Stimulated activated naive CD8-positive, alpha-beta T cell treated with anti-CD3 and anti-CD28 coated beads, Interleukin-15, Interleukin-2, amounts not matched to agents 100 U/mL and 50 U/mL, for 24 hours (primary cell): ENCODE measurements at places on chromosomes 7 and 10.

DNA sequence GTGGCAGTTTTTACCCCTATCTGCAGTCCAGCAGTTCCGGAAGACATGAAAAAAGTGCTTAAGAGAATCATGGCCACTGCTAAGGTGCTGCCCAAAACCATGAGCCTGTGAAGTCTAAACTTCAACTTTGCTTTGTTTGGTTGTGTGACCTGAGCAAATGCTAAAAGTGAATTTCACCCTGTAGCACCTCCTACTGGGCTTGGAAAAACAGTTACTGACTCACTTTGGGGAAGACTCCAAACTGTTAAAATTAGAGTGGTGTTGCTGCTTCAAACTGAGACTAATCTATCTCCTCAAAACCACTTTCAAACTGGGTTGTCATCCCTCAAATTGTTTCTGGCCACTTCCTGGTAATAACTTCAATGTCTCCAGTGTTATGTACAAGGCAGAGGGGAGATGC is 21.3 kb downstream of the MKX start:
- DNase-seq, result no peak

DNA sequence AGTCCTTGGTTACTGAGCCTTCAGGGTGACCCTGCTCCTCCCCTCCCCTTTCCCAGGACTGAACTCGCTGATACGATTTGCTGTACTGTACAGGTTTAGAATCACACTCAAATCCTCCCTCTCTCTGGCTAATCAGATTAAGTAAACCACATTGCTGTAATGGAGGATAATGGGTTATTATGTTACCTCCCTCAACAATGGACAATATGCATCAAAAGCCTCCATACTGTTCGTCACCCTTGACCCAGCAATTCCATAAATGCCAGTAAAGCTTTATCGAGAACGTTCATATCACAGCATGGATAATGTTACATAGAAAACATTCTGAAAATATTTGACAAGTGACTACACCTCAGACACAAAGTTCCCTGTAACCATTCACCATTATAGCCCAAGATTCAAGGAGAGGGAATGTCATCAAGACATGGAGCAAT is 61.7 kb downstream of the FAM107B start:
- DNase-seq, result no peak

DNA sequence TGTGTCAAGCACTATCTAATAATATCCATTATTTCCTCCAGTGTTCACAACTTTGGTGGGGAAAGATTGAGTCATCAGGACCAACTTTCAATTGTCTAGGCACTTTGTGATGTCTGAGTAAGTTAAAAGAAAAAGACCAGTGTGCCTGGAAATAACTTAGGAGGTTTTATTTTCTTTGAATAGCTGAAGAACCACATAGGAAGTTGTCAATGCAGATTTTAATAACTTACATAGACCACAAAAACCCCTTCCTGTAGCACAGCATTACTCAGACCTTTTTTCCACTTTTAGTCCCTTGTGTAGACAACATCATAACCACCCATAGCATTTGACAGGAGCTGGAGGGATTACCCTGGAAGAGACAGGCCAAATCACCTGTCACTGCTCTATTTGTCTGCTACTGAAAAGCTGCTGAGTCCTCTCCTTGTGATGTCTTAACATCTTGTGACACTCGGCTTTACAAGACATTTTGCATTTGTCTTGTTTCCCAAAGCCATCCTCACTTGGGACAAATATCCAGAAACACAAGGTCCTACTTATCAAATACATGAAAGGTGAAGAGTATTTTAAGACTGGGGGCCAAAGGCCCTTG is 241.5 kb upstream of the PTER start:
- no peak for DNase-seq

- DNase-seq, result no peak
Measured at GRCh38 chr10:66917104-66917503, 8.7 kb upstream of the LRRTM3 start.

- no peak for DNase-seq
Measured at GRCh38 chr10:48609899-48610584, 5.2 kb upstream of the ARHGAP22 start.

- DNase-seq, result no peak
Measured at GRCh38 chr10:71487726-71488125, 91.0 kb downstream of the CDH23 start.

DNA sequence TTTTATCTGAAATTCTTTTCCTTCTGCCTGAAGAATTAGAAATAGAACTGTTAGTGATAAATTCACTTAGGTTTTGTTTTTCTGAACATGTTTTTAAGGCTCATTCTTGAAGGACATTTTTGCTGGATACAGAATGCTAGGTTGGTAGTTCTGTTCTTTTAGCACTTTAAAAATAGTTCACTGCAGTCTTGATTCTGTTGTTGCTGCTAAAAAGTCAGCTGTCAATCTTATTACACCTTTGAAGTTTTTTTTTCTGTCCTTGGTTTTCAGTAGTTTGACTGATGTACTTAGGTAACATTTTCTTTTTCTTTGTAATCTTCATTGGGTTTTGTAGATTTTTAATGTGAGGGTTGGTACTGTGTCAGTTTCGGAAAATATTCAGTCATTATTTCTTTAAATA is 48.7 kb downstream of the C1GALT1 start:
- no peak for DNase-seq

- DNase-seq, result no peak
Measured at GRCh38 chr10:126094537-126094936, 198.2 kb downstream of the FANK1 start.

- no peak for DNase-seq
Measured at GRCh38 chr7:12322284-12322902, 81.3 kb downstream of the VWDE start.

GRCh38 chr7:21886396-21886795 is 59.3 kb downstream of the CDCA7L start:
- DNase-seq, result no peak

DNA sequence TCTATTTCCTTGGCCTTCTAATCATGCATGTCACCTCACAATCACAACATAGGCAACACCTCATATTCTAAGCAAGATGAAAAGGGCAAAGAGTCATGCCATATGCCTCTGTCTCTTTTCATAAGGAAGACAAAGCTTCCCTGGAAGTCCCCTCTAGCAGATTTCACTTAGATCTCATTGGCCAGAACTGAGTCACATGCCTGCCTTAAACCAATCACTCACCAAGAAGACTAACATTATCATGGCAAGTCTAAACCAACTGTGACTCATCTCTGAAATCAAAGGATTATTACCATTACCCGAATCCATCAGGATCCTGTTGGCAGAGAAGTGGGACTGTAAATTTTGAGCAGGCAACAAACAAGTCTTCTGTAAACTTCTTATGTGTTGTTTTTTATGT is 27.8 kb downstream of the CAV1 start:
- DNase-seq, result no peak

GRCh38 chr7:104679085-104679484 is 334.9 kb upstream of the KMT2E start:
- no peak for DNase-seq

DNA sequence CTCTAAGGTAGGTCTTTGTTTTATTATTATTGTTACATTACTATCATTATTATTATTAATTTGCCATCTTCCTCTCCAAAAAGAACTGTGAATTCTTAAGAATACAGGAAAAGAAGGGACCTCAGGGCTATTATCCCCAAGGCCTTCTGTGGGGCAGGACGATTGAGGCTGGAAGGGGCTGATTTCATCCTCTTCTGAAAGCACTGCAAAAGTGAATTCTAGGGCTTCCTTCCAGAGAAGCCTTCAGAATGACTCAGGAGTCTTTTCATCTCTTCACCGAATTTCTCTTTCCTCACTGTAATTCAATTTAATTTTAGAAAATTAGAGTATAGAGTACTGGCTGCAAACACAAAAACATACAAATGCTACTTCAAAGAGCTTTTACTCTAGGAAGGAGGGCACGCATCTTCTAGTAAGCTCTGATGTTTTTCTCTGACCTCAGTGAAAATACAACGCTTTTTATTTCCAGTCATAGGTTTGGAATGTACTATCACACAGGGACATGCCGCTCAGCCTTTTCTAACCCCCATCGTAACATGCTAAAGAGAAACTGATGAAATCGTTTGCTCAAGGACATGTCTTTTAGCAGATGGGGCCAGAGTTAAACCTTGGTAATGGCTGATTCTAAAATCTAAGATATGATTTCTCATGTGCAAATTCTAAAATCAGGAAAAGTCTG is 280.2 kb upstream of the PITRM1 start:
- DNase-seq, result no peak

DNA sequence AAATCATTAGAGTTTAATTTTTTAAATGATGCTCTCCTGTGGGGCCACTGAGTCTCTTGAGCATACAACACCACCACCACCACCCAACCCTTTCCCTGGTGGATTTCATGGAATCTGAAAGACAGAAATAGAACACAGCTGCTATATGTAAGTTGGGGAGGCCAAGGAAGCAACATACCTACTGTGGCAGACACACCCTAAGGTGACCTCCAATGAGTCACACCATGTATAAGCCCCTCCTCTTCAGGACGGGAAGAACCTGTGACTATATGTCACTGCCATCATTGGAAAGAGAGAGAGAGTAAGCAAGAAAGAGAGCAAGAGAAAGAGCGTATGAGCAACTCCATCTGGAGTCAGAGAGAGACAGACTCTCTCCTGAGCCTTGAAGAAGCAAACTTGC is 172.4 kb upstream of the NFE2L3 start:
- no peak for DNase-seq

DNA sequence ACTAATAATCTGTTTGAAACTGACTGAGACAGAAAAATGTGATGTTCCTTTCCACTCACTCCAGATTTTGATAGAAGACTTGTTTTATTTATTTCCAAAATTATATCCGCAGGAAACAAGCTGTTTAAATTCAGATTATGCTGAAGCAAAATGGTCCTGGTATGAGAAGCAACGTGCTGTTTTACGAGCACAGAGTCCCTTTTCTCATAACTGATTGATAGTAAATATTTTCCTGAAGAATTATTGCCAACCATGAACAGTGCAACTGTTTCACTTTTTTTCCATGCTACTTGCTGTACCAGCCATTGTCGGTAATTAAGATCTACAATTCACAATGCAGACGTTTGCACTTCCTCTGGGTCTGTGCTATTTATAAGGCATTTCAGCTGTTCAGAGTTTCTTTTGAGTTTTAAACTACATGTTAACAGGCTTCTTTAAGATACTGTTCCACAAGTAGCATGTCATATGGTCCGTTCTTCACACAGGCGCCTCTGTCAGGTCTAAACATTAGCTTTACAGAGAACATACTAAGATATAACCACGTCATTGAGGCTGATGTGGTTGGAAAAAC is 103.8 kb downstream of the POLL start:
- no peak for DNase-seq

- DNase-seq, result no peak
Measured at GRCh38 chr7:151837285-151838042, 39.5 kb downstream of the PRKAG2 start.

- no peak for DNase-seq
Measured at GRCh38 chr10:66318761-66319160, 607.1 kb upstream of the LRRTM3 start.

GRCh38 chr10:62852961-62853702 is 37.0 kb upstream of the EGR2 start:
- DNase-seq, result peak; percentile 67

DNA sequence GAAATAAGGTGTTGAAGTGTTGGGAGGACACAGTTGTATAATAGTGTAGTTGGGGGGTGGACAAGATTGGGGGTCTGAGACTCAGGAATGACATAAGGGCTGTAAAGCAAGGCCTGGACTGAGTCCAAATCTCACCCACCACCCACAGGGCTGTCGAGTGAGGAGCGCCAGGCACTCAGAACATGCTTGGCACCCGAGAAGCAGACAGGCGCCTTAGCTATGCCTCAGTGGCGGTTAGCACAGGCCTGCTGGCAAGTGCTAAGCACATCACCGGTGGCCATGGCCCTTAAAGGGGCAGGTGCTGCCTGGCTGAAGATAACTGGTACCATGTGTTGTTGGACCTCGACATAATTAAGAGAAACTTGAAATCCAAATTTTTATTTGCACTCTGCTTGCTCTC is 90.7 kb downstream of the COL13A1 start:
- no peak for DNase-seq

- DNase-seq, result no peak
Measured at GRCh38 chr7:151439855-151440798, at the start of gene CRYGN. Gene CRYGN, minus strand, starts transcription at chr7:151440141. Its CDS starts 224 bp downstream, at chr7:151439917.

GRCh38 chr7:21185653-21186265 is 242.1 kb upstream of the SP4 start:
- DNase-seq, result no peak

DNA sequence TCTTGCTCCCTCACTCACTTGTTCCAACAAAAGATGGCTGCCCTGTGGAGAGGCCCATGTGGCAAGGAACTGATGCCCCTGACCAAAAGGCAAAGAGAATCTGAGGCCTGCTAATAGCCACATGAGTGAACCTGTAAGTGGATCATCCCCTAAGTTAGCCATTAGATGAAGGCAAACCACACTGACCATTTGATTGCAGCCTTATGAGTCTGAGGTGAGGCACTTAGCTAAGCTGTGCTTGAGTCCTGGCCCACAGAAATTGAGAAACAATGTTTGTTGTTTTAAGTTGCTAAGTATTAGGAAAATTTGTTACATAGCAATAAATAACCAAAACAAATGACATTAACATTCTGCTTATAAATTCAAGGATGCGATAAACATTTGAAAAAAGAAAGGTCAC is 100.1 kb upstream of the BET1 start:
- no peak for DNase-seq

- no peak for DNase-seq
Measured at GRCh38 chr7:42211938-42212337, 25.1 kb downstream of the GLI3 start.

GRCh38 chr7:158276414-158277218 is 311.0 kb downstream of the PTPRN2 start:
- no peak for DNase-seq

DNA sequence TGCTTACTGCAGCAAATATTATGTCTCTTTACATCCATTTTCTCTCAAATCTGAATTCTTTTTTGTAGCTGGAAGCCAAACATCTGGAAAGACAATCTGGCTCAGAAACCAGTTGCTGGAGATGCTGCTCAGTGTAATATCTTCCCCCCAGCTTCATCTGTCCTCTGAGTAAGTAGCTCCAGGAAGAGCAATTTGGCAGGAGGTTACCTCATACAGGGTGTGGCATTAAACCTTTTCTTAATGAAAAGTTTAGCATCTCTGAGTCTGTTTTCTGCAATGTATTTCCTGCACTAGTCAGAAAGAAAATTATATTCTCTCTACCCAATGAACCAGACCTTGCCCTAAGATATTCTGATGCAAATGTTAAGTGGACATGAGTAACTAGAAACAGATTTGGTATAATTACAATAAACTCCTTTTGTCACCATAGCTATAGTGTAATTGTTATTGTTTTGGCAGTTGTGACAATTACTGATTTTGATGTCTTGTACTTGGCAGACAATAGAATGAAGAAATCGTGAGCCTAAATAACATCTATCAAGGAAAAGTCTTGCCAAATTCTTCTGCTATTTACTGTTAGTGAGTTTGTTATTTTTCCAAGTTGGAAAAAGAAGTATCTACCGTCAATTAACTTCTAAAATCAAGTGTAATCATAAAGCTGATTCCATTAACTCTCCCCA is 123.3 kb downstream of the WDFY4 start:
- no peak for DNase-seq
